ENCODE measurements at places on chromosomes 1 and 21.

- no peak for DNase-seq
Measured at GRCh38 chr21:45781741-45782140, 138.2 kb downstream of the PCBP3 start.

DNA sequence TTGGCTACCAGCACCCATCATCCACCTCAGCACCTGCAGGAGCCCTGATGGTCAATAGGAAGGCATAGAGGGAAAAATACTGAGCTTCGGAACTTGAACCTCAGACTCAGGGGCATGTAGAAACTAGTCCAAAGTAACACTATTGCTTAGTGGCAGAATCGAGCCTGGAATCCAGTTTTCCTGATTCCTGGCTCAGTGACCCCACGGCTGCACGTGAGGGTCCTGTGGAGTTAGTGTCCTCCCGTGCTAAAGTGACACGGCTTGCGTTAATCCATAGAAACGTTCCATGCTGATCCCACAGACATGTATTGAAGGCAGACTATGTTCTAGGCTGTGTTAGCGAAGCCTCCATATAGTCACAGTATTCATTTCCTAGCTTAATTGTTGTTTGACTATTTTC is 747.0 kb upstream of the TPTE start:
- no peak for DNase-seq

DNA sequence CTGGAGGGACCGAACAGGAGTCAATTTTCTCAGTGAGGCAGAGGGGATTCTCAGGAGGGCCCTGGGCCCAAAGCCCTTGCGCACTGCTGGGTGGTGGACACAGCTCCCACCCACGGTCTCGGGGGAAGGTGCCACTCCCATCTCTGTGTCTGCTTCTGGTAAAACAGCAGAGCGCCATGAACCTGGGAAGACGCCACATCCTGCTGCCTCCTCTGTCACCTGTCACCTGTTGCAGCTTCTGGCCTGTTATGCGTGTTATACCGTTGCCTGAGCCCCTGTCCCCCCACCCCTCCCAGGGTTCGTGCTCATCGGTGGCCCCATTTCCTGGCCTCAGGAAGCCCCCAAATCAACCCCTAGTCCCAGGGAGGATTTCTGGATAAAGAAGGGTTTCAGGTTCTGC is 125.8 kb upstream of the AJAP1 start:
- no peak for DNase-seq

DNA sequence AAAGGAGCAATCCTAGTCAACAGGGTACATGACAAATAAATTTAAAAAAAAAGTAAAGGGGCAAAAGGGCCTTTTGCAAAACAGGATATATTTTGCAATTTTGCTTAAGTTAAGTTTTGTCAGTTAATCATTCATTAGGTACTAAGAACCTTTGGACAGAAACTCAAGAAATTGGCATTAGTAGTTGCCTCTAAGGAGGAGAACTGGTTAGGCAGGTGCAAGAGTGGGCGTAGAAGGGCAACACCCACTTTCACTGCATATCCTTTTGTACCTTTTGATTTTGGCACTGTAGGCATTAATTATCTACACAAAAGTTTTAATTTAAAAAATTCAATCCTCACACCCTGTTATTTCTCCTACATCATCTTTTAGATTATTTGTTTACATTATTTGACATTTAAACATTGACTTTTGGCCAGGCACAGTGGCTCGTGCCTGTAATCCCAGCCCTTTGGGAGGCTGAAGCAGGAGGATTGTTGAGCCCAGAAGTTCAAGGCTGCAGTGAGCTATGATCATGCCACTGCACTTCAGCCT is 4.3 kb downstream of the DDAH1 start:
- DNase-seq, result no peak

- no peak for DNase-seq
Measured at GRCh38 chr1:111145542-111145941, 5.5 kb downstream of the CEPT1 start.

GRCh38 chr1:179021873-179022272 is 3.8 kb upstream of the FAM20B start:
- peak; percentile 60 for DNase-seq

DNA sequence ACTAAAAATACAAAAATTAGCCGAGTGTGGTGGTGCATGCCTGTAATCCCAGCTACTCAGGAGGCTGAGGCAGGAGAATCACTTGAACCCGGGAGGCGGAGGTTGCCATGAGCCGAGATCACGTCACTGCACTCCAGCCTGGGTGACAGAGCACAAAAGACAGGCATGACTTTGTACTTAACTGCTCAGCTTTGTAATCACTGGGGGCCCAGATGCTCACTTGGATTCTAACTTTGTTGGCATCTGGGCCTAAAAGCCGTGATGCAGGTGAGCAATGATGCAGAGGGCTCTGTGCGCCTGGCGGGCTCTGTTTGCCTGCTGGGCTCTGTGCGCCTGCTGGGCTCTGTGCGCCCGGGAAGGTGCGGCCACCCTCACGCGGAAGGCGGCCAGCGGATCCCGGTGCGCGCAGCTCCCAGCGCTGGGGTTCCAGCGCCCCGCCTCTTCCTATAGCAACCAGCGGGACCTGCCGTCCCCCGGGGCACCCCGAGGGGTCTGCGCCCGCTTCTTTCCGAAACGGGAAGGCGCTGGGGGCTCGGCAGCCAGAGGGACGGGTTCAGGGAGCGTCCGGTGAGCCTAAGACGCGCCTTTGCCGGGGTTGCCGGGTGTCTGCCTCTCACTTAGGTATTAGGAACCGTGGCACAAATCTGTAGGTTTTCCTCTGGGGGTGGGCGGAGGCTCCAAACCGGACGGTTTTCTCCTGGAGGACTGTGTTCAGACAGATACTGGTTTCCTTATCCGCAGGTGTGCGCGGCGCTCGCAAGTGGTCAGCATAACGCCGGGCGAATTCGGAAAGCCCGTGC is 31.7 kb downstream of the PRMT2 start:
- DNase-seq, result peak; percentile 1

- no peak for DNase-seq
Measured at GRCh38 chr1:198295225-198295624, 138.4 kb downstream of the NEK7 start.

- DNase-seq, result peak; percentile 79
Measured at GRCh38 chr1:59143133-59143487, 153.8 kb upstream of the FGGY start.

- DNase-seq, result no peak
Measured at GRCh38 chr1:192958871-192959270, 100.3 kb downstream of the UCHL5 start.

- no peak for DNase-seq
Measured at GRCh38 chr1:3663999-3664699, 11.8 kb downstream of the TP73 start.

- DNase-seq, result peak; percentile 46
Measured at GRCh38 chr1:234302354-234302962, 70.8 kb upstream of the COA6 start.

- no peak for DNase-seq
Measured at GRCh38 chr1:210262167-210262896, 29.7 kb downstream of the SERTAD4 start.

DNA sequence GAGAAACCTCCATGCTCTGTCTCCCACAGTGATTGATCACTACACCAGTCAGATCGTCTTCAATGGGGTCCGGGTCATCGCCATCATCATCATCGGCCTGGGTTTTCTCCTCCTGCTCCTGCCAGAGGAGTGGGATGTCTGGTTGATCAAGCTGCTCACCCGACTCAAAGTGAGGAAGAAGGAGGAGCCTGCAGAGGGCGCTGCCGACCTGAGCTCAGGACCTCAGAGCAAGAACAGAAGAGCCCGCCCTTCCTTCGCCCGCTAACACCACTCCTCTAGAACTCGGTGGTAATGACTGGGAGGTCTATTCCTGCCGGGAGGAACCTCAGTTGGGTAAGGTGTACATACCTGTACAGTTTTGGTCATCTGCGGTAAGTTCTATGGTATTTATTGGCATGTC is 50.3 kb upstream of the COA6 start:
- peak; percentile 61 for DNase-seq

- DNase-seq, result peak; percentile 66
Measured at GRCh38 chr1:244047621-244048255, 3.3 kb upstream of the ZBTB18 start.

- DNase-seq, result no peak
Measured at GRCh38 chr1:112388436-112388835, 7.6 kb upstream of the CTTNBP2NL start.

DNA sequence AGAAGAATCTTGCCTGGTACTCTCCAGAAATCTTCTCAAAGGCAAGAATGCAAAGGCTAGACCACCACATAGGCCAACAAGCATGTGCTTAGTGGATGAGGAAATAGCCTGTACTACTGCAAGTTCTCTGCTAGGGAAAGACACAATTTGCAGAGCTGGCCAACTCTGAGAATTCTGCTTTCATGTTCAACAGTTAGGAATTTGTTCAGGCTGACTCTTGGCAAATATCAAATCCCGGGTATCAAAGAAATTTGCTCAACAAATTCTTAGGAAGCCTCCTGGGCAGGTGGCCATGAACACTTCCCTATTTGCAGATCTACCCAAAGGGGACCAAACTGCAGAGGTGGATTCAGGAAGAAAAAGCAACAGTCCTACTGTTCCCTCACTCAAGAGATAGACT is 15.0 kb upstream of the H3-3A start:
- no peak for DNase-seq

DNA sequence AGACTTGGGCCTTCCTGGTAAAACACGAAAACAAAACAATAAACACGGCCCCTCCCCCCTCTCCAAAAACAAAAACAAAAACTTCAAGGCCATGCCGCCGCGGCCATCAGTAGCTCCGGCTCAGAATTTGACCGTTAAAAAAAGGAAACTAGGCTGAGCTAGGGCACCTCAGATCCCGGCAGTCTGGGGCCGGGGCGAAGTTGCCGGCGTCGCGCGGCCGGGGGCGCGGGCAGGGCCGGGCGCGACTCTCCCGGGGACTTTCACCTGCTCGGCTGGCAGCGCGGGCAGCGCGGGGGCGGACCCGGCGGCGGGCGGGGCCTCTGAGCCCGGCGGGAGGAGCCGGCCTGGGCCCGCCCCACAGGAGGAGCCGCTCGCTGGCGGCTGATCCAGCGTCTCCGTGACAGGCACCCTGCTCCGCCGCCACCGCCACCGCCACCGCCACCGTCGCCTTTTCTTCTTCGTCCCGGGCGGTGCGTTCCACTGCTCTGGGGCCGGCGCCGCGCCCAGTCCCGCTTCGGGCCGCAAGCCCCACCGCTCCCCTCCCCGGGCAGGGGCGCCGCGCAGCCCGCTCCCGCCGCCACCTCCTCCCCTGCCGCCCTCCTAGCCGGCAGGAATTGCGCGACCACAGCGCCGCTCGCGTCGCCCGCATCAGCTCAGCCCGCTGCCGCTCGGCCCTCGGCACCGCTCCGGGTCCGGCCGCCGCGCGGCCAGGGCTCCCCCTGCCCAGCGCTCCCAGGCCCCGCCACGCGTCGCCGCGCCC is at the start of gene NOS1AP:
Gene NOS1AP (plus strand): TSS at position 358 of the 760 bp plus-strand sequence. CDS start 487 bp downstream, outside the sequence.
- peak; percentile 65 for DNase-seq

DNA sequence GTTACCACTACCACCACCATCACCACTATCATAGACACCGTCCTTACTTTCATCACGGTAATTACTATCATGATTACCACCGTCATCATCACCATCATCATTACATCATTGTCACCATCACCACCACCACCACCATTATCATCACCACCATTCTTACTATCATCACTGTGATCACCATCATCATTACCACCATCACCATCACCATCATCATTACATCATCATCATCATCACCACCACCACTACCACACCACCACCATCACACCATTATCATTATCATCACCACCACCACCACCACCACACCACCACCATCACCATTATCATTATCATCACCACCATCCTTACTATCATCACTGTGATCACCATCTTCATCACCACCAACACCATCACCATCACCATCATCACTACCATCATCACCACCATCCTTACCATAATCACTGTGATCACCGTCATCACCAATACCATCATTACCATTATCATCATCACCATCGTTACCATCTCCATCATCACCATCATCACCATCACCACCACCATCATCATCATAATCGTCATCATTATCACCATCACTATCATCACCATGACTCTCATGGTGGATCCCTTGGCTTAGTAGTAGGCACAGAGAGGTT is 244.4 kb upstream of the C1orf174 start:
- DNase-seq, result no peak

- DNase-seq, result no peak
Measured at GRCh38 chr1:29677028-29678024, 441.0 kb downstream of the PTPRU start.

GRCh38 chr21:41187537-41188025 is 19.6 kb downstream of the BACE2 start:
- DNase-seq, result no peak

GRCh38 chr1:236514703-236515442 is 8.9 kb upstream of the LGALS8 start:
- DNase-seq, result no peak

- no peak for DNase-seq
Measured at GRCh38 chr1:103275725-103276124, 167.4 kb upstream of the COL11A1 start.

DNA sequence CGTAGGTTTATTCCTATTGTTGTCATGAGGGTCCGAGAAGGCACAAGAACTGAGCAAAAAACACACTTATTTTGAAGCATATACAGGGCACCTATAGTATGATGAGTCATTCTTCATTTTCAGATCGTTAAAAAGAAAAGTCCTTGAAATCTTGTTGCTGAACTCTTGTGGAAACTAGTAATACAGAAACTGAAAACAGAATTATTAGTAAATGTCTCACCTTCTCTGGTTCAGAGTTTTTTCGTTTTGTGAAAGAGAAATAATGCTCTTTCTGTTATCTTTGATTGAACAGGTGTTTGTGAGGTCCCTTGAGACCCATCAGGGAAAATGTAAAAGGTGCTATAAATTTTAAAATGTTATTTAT is 102.0 kb upstream of the COA6 start:
- DNase-seq, result no peak

GRCh38 chr21:16851054-16851453 is 661.8 kb upstream of the CXADR start:
- DNase-seq, result no peak

GRCh38 chr1:30520476-30520875 is 202.9 kb downstream of the MATN1 start:
- DNase-seq, result no peak

GRCh38 chr1:47711184-47711847 is 273.5 kb downstream of the FOXD2 start:
- no peak for DNase-seq

- DNase-seq, result no peak
Measured at GRCh38 chr1:168112673-168113305, 23.9 kb downstream of the GPR161 start.

DNA sequence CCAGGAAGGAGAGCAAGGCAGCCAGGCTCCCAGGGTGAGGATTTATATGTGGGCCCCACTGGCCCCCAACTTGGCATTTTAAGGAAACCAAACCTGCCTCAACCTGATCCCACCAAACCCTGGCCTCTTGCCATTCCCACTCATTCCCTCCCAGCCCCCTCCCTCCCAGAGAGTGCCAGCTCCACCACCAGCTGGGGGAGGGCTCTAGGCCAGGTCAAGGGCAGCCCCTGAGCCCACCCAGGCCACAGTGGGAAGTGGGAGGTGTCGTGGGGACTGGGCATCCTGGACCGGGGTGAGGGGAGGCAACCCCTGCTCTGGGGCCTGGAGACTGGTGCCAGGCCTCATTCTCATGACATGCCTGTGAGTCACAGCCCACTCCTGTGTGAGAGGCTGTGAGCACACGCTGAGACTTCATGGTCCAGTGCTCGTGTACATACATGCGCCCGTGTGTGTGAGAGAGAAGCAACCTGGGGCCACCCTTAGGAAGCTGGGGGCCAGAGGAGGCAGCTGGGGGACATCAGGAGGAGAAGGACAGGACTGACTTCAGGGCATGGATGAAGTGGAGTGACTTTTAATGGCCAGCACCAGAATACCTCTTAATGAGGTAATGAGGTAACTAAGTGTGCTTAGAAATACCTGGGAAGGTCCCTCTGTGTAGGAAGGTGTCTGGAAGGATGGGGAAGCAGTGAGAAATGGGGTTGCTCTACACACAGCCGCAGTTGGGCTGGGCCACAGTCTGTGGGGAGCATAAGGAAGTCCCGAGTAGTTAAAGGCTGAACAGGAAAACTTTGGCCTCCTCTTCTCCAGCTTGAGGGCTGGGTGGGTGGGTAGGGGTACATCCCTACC is at the start of gene S100A2:
Gene S100A2 (minus strand): TSS at position 316 of the 846 bp plus-strand sequence. CDS start 1,967 bp downstream, outside the sequence.
- peak; percentile 82 for DNase-seq

Measured in inflammatory macrophage (primary cell).